ENCODE measurements at places on chromosomes 2 and 18.

GRCh38 chr18:56458770-56459712 lies 179.4 kb downstream of the TXNL1 start:
- DNase-seq, result no peak

DNA sequence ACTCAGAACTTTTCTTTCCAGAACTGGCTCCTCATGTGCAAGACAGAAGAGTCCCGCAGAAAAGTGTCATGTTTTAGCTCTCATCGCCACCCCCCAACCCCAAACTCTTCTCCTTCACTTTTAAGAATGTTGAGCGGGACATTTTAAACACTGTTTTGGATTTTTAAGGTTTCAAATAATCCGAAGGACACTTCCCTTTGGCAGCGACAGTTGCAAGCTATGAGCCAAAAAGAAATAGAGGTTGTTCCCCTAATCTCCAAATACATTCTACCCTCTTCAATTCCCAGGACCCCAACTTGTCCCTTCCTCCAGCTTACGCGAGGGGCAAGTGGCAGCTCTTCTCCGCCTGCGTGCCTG lies 678 bp upstream of the UBE2E3 start:
- no peak for DNase-seq

DNA sequence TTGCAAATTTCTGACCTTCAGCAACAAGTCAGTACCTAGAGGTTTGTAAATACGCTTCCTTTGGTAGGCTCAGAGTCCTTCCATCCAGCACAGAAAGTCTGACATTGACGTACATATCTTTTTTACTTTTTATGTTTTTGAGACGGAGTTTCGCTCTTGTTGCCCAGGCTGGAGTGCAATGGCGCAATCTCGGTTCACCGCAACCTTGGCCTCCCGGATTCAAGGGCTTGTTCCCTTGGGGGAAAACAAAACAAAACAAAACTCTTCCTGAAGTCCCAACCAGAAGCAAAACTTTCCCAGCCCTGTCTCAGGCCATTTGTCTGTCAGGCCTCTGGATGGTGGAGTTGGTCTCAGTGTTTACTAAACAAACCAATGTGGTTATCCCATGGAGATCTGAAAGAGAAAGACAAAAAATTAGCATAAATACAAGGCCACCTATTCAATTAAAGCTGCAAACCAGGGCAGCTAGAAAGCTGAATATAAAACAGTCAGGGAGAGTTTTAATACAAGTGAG lies 29.6 kb upstream of the ATL2 start:
- DNase-seq, result no peak

DNA sequence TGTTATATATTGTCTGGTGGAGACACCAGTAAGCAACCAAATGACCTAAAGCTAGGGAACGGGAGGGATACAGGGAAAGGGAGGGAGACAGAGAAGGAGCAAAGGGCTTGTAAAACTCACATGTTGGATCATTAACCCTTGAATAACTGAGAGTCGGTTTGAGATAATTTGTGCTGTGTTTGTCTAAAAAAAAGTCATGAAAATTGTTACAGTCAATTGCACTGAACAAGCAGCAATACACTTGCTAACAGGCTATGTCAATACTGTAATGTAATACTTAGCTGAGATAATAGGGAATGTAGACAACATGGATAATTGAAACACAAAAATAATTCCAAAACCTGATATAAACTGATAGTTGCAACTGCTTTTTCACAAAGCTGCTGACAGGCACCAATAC lies 71.3 kb upstream of the ZNF521 start:
- no peak for DNase-seq

Data from GF-D8 (cell line).